ENCODE measurements at places on chromosomes 4 and X.

- DNase-seq: no peak
Measured at GRCh38 chr4:135770505-135770904, 1568.9 kb upstream of the PABPC4L start.

DNA sequence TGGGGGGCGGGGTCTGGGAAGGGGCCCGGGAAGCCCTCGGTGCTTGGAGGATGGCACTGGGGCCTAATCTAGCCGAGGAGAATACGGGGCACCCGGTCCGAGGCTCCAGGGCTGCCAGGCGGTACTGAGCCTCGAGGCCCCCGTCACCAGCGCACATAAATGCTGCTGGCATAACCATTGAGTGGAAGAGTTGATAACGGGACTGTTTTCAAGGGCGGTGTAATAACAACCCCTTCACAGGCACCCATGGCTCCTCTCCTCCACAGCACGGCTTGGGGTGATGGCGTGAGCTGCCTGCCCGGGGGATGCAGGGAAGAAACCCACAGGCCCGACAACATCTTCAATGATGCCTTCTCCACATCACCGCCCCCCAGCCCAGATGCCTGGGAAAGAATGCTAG, 130.7 kb downstream of the FAM53A start:
- no peak for DNase-seq

DNA sequence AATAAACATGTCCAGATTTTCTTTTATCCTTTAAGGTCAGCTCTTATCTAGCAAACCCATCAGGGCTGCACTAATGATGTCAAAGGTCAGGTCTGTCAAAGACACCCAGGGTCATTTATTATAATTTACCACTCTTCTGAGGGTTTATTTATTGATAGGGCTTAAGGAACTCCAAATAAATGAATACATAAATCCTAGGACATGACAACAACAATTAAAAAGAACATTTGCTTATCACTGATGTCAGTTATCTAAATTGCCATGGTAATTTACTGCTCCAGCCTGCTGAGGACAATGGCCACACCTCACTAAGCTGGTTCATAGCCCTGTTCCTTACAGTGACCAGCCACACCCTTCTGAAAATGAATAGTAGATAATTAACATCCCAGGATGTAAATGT, 317.1 kb downstream of the UNC5C start:
- no peak for DNase-seq

DNA sequence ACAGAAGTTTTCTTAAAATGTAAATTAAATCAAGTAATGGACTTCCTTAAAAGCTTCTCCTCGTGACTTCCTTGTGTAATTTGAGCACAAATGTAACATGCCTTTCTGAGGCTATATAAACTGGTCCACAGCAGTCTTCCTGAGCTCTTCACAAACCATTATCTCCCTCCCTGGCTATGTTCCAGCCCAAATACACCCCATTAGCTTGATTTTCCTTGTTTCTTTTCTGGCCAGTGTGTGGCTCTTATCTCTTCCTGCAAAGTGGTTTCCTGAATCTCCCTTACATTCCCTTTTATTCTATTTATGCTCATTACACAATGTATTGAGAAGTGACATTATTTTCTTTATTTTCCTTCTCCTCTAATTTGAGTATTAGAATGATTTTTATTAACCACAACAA, 1085.3 kb upstream of the PCDH10 start:
- DNase-seq: no peak

GRCh38 chr4:156390599-156391324, 437.1 kb upstream of the CTSO start:
- no peak for DNase-seq

DNA sequence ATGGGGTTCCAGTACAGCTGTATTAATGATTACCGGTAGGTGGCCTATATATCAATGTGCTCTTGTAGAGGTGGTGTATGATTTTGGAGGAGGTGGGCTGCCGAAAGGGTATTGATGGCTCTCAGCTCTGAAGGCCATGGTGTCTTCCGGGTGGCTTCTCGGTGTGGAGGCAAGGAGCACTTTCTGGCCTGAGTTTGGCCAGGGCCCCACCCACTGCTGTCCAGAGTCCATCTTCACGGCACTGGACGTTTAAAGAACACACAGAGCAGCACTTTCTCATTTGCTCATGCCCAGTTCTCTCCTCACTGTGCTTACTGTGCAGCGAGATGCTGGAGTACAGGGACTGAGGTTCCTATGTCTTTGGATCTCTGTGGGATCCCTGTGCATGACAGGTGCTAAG, 16.1 kb downstream of the BST1 start:
- DNase-seq: no peak

GRCh38 chrX:19370061-19370460, 26.3 kb downstream of the PDHA1 start:
- DNase-seq: no peak

- DNase-seq: no peak
Measured at GRCh38 chrX:50106051-50106675, 94.6 kb downstream of the AKAP4 start.

- DNase-seq: no peak
Measured at GRCh38 chr4:111631215-111631999, 513.8 kb upstream of the FAM241A start.

GRCh38 chr4:99205153-99205979, 13.7 kb downstream of the ADH6 start:
- no peak for DNase-seq

DNA sequence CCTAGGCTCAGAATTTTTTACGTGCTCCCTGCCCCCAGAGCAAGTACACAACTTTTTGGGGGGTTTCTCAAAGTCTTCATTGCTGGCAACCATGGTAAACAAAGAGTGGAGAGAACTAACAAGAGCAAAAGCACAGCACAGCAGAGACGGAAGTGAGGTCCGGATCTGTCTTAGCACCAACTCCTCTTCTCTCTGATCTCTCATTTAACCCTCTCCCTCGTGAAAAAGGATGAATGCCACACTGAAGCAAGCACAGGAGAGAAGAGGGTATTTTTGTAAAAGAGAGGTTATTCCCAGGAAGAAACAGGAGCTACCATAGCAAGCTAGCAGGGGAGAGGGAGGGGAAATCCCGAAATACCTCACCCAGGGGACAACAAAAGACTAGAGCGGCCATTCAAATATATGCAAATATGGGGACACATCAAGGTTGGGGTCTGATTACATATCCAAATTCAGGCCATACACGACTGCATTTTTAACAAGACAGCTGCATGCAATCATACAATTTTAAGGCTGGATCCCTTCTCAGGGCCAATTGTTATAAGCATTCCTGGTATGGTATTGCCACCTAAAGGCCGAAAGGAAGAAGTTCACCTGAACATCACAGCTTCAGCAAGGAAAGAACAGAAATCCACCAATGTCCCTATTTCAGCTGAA, 46.6 kb downstream of the CD40LG start:
- DNase-seq: no peak

Measured in stimulated activated CD4-positive, alpha-beta T cell treated with anti-CD3 and anti-CD28 coated beads, Interleukin-1b, Interleukin-23, amount 100 ng/mL, for 1 hour (primary cell).